ENCODE measurements at places on chromosomes 2 and 18.

GRCh38 chr18:48521723-48522122 lies 17.1 kb upstream of the CTIF start:
- no peak for DNase-seq

- no peak for DNase-seq
Observed at GRCh38 chr2:187312718-187313282, 135.3 kb downstream of the CALCRL start.

GRCh38 chr2:174499371-174499770 lies 12.5 kb upstream of the GPR155 start:
- no peak for DNase-seq

- no peak for DNase-seq
Observed at GRCh38 chr18:74622072-74622471, 24.4 kb downstream of the ZNF407 start.

DNA sequence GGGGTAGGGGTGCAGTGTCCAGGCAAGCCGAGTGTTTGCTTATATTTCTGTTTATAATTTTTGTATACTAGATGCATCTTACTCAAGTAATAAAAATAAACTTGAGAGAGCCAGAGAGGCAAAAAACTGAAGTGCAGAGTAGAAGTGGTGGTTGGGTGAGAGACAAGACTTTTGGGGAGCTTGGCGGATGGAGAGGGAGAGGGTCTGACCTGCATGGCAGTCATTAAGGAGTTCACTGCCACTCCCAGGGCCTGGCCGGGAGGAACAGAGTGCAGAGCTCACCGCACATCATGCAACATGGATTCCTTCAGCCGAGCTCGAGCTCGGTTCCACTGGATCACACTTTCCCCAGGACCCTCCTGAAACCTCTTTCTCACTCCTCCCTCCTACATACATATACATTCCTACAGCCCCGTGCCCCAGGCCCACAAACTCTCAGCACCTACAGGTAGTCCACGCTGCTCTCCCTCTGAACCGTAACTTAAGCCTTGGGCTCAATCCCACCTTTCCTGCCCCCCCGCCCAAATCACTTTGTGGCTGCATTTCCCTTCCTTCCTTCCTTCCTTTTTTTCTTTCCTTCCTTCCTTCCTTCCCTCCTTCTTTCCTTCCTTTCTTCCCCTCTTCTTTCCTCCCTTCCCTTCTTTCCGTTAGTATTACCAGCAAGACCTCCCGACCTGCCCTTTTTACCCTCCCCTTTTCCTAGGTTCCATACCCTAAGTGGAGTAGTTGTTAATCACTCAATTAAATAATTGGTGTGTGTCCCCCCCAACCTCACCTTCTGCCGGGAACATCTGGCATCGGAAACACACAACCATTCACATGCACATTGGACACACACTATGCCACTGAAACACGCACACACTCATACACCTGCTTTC lies 37.1 kb upstream of the ATP6V1B1 start:
- no peak for DNase-seq
